NCI-H460 (cell line): ENCODE measurements at places on chromosomes 2 and 18. TPM values are rescaled to one million over a fixed set of nuclear protein-coding genes. Genes with fewer than 3 reads are reported as not detected.

ZNF385B gene
- 2.3 and 3.3 TPM in 2 replicates for total RNA-seq

SERPINB13 gene
- total RNA-seq: not detected in 2 replicates

WIPF1 gene
- total RNA-seq: 2.3 and 3.2 TPM in 2 replicates

LINC00305 gene
- not detected in 2 replicates for total RNA-seq

MLPH gene
- 81.6 and 107 TPM in 2 replicates for total RNA-seq

TUBA3D gene
- not detected in 2 replicates for total RNA-seq

RGPD3 gene
- total RNA-seq: 0.05 and 0.06 TPM in 2 replicates

GKN2 gene
- total RNA-seq: 1.6 TPM in 2 replicates

HOXD3 gene
- total RNA-seq: not detected in 2 replicates

FAM228A gene
- not detected in 2 replicates for total RNA-seq

RND3 gene
- total RNA-seq: 74.9 and 87.3 TPM in 2 replicates

EFEMP1 gene
- 827 and 872 TPM in 2 replicates for total RNA-seq

CGREF1 gene
- total RNA-seq: 43.2 and 45.2 TPM in 2 replicates

SEPTIN2 gene
- total RNA-seq: 378 and 405 TPM in 2 replicates

KYNU gene
- 274 and 287 TPM in 2 replicates for total RNA-seq

DNAH6 gene
- 0.02 and 0.06 TPM in 2 replicates for total RNA-seq

RTKN gene
- 12.3 and 15.7 TPM in 2 replicates for total RNA-seq

RAD51AP2 gene
- total RNA-seq: not detected in 2 replicates

DYNC1I2 gene
- 61.1 and 70.9 TPM in 2 replicates for total RNA-seq

EPAS1 gene
- total RNA-seq: 50.5 and 54.5 TPM in 2 replicates

ZEB2 gene
- 37.8 and 50.0 TPM in 2 replicates for total RNA-seq

TMEM18 gene
- total RNA-seq: 28.6 and 40.3 TPM in 2 replicates

RSAD2 gene
- total RNA-seq: 0.02 TPM in 1 of 2 replicates, not detected in the other

KCTD1 gene
- total RNA-seq: 17.2 and 22.5 TPM in 2 replicates

CNNM3 gene
- 8.3 and 10.5 TPM in 2 replicates for total RNA-seq

CCDC85A gene
- total RNA-seq: 0.09 and 0.12 TPM in 2 replicates

CYP1B1 gene
- total RNA-seq: 74.7 and 82.4 TPM in 2 replicates

SPP2 gene
- not detected in 2 replicates for total RNA-seq

PARD6G gene
- total RNA-seq: 3.1 and 3.5 TPM in 2 replicates

PARD3B gene
- 5.8 and 13.8 TPM in 2 replicates for total RNA-seq

DES gene
- total RNA-seq: 0.38 and 0.50 TPM in 2 replicates

LRPPRC gene
- 137 and 150 TPM in 2 replicates for total RNA-seq

KANSL1L gene
- 6.5 and 8.4 TPM in 2 replicates for total RNA-seq

CAPG gene
- total RNA-seq: 95.1 and 95.2 TPM in 2 replicates

SNORC gene
- 2.8 and 3.1 TPM in 2 replicates for total RNA-seq

IAH1 gene
- total RNA-seq: 101 and 109 TPM in 2 replicates

UGT1A4 gene
- 0.20 TPM in 1 of 2 replicates, not detected in the other for total RNA-seq

LDLRAD4 gene
- total RNA-seq: not detected in 2 replicates

C2orf80 gene
- not detected in 2 replicates for total RNA-seq

ASXL2 gene
- total RNA-seq: 15.5 and 18.8 TPM in 2 replicates
